AML-193 (cell line): ENCODE measurements at places on chromosomes 2 and 18.
A peak's percentile ranks its signal among the peaks of the same experiment; 100 is the strongest.

DNA sequence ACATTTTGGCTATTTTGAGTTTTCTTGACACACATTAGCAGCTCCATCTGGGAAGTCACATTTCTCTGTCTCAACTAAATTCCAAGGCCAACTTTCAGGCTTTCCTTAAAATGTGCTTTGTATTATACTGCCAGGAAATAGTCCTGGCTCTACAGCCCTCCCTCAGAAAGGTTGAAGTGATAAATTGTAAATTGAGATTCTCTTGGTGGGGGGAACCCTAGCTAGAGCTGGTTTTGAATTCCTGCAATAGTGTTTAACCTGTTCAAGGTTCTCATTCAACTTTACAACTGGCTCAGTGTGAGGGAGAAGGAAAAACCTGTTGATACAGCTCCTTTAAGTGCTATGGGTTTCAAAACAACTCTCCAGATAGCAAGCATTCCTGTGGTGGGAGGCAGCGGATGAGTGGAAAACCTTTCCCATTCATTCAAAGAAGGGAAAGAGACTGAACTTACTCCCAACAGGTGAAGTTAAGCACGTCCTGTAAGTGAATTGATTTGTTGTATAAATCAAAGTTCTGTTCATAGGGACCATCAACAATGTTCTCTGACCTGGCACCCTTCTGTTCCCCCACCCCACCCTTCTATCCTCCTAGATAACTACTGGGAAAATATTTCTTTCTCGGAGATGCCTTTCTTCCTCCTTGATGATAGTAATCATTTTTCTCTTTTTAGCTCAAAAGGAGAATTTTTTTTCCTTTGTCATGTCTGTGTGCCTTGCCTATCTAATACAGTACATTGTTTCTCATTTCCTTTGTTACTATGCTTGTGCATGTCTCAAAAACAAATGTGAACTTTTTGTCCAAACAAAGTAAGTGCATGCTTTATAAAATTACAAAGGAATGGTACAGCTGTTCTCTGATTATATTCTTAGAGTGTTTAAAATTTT lies 44.2 kb upstream of the SLC39A10 start:
- DNase-seq, result no peak

- no peak for DNase-seq
Measured at GRCh38 chr2:142824756-142825155, 52.7 kb upstream of the KYNU start.

GRCh38 chr2:235063471-235063961 lies 111.7 kb downstream of the SH3BP4 start:
- DNase-seq, result no peak

- no peak for DNase-seq
Measured at GRCh38 chr18:48862678-48863270, 88.0 kb downstream of the SMAD7 start.

- DNase-seq, result no peak
Measured at GRCh38 chr2:183207110-183207509, 82.9 kb downstream of the NUP35 start.

GRCh38 chr2:21118302-21118920 lies 5.4 kb upstream of the TDRD15 start:
- DNase-seq, result peak; percentile 59

DNA sequence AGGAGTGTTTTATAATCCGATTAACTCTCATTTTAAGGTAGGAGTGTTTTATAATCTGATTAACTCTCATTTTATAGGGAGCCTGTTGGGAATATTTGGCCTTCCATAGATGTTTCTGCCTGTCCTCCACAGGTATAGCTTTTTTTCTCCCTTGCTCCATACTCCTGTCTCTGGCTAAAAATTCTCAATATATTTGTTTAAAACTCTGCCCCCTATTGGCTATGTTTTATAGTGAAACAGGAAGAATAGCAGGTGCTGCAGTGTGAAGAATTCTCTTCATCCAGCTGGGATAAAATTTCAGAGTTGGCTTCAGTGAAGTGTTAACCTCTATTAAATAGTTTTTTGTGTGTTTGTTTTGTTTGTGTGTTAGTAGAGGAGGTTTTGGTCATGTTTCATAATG lies 1046.0 kb upstream of the TMEFF2 start:
- DNase-seq, result no peak

GRCh38 chr2:127185705-127186104 lies 34.4 kb downstream of the CYP27C1 start:
- no peak for DNase-seq

GRCh38 chr2:61433606-61434005 lies 37.3 kb downstream of the USP34 start:
- DNase-seq, result no peak

DNA sequence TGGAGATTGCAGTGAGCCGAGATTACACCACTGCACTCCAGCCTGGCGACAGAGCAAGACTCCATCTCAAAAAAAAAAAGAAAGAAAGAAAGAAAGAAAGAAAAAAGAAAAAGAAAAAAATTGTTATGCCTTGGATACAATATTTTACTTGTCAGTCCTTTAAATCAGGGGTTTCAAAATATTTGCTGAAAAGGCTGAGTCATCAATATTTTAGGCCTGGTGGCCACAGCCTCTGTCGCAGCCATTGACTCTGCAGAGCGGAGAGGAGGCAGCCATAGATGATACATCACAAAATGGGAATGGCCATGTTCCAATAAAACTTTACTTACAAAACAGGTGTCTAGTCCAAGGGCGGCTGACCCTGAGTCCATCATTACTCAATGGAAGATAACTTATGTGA lies 314.8 kb upstream of the SALL3 start:
- no peak for DNase-seq

GRCh38 chr18:3454365-3455089 lies 4.6 kb downstream of the TGIF1 start:
- peak; percentile 62 for DNase-seq

DNA sequence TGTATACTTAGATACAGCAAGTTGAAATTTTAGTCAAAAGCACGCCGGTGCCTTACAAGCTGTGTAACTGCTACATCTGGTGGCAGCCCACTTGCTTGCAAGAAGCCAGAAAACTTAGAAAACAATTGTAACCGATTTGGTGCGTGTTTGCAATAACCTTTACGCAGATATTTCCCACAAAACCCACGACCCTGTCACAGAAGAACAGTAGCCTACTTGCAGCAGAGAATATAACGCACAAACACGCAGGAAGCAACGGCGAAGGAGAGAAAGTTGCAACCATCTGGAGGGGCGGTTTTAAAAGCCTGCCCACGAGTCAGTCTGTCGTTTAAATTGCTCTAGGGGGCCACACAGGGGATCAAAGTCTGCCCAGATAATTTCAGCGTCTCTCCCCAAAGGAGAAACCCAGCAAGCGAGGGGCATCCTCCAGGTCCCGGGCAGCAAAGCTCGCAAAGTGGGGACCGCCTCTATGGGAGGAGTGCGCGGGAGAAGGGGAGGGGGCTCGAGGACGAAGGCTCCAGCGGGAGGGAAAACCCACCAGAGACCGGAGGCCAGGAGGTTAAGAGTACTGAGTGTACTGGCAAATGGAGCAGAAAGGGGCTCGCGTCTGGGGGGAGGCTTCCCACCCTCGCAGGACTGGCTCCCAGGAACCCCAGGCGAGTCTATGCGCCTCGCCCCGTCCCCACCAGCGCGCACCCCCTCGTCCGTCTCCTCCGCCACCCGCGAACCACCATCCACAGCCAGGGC lies 1.1 kb downstream of the TLK1 start:
- DNase-seq, result no peak

GRCh38 chr2:237457388-237457941 lies 29.6 kb upstream of the MLPH start:
- DNase-seq, result no peak

DNA sequence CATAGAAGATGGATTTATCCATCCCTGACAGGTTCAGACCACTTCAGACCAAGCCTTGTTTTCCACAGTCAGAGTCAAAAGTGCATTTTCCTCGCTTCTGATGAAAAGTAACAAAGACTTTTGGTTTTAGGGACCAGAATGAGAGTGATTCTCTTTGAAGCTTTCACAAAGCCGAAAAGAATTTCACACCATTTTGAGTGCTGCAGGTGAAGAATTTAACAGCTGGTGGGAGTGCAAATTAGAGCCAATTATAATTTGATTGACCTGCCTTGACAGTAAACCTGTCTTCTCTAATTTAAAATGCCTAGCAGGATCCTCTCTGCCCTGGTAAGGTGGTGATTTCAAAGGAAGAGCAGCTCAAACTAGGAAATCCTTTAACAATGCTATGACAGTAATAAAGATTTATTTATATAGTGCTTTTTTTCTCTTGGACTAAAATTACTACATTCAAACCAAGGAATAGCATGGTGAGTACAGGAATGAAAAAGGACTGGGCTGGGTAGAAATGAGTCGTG lies 241.6 kb downstream of the HRH4 start:
- no peak for DNase-seq

- DNase-seq, result no peak
Measured at GRCh38 chr18:78169174-78169864, 810.3 kb upstream of the SALL3 start.

- no peak for DNase-seq
Measured at GRCh38 chr18:7958897-7959146, 391.7 kb downstream of the PTPRM start.

GRCh38 chr2:177141866-177142265 lies 70.7 kb upstream of the HNRNPA3 start:
- no peak for DNase-seq

DNA sequence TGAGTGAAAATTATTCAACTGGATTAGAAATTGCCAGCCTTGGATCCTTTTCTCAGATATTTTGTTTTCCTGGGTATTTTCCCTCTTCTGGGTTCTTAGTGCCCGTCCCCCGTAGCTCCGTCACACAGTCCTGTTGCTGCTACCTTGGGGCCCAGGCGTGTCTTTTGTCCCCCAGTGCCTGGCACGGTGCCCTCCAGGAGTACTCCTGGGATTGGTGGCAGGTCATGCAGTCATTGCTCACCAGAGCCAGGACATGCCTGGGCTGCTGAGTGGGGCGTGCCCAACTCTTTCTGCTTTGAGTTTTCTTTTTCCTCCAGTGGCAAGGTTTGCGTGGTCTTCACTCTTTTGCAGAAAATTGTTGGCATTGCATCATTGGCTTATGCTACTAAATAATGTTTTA lies 275.2 kb downstream of the AGAP1 start:
- DNase-seq, result no peak

DNA sequence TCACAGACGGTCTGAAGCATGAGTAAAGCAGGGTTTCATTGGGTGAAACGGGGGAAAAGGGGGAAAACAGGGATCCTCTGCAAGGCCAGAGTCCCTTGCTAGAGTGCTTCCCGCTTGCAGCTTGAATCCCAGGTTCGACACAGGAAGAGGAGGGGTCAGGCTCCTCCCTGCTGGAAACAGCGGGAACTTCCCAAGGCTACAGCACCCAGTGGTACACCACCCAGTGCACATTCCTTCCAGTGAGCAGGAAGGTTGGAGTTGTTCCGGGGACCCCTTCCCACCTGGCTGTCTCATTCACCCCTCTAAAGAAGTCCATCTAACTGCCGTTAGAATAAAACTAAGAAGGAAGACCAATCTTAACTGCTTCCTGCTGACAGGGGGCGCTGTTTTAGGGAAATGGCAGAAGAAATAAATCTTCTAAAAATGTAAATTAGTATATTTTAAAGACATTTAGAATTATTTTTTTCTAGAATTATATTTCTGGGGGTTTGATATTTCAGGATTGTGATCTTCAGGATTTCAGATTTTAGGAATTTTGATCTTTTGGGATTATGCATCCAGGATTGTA lies 230.9 kb downstream of the RBM43 start:
- DNase-seq, result no peak

DNA sequence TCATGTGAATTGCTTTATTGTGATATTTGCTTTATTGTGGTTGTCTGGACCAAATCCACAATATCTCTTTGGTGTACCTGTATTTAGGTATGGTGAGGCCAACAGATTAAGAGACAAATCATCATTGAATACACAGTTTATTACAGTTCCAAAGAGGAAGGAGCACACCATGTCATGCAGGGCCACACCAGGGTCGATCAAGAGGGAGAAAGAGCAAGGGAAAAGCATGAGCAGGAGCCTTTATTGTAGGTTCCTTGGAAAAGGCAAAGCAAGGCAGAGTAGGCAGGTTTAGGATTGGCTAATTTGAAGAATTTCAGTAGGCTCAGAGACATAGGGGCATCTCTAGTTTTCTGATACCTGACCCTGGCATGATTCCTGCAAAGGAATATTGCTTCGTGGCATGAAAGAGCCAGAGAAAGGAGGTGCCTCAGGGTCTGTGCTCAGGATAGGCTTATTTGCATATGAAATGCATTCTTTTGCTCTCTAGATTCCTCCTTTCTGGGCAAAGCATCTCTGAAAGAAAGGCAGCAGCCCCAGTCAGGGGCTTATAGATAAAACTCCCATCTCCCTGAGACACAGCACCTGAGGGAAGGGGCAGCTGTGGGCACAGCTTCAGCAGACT lies 214.2 kb upstream of the ERBB4 start:
- DNase-seq, result no peak

DNA sequence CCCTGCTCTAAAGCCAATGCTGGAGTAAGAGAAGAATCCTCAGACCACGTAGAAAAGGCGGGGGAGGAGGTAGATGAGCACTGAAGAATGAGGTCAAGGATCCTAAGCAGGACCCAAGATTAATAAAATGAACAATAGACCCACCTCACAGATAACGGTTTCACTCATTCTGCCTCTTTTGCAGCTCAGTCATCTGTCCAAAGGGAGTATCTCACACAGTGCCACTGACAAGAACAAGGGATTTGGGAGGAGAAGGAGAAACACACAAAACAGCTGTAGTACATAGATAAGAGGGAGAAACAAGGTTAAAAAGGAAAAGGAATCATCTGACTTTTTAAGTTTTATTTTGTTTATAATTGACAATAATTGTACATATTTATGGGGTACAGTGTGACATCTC lies 30.9 kb upstream of the SULT1C4 start:
- DNase-seq, result no peak

- peak; percentile 20 for DNase-seq
Measured at GRCh38 chr2:219362524-219363164, 25.1 kb downstream of the DNPEP start.

- no peak for DNase-seq
Measured at GRCh38 chr18:36294031-36294430, 3.5 kb upstream of the FHOD3 start.

GRCh38 chr2:137879121-137879520 lies 85.2 kb upstream of the HNMT start:
- no peak for DNase-seq

DNA sequence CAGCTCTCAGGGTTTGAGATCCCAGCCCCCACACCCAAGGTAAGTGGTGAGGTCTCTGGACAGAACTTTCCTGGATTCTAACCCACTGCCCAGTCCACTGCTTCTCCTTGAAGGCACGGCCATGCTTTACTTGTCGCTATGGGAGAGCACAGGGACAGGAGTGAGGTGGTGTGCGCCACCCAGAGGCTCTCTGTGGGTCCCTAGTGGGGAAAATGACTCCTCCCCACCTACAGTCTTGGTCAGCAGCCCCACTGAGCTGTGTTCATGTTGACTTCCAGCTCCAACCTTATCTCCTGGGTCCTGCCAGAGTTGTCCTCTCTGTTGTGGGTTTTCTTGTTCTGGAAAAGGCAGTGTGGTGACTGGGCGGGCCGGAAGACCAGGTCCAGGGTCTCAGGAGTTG lies 11.1 kb downstream of the TET3 start:
- no peak for DNase-seq

DNA sequence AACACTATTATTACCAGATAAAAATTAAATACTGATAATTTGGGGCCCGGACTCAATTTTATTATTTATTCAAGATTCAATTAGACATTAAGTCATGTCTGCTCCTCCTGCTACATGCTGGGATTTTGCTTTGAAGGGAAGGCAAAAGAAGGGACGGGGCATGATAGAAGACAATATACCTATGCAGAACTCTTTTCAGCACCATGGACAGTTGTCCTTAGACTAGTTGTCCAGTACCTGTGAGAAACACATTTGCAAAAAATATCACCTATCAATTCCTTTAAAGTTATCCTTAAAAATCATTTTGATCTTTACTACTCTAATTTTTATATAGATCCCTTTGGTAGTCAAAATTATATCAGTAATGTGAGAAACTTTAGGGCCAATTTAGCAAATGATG lies 100.2 kb upstream of the SULT1C3 start:
- no peak for DNase-seq

GRCh38 chr2:8367833-8368232 lies 314.0 kb upstream of the ID2 start:
- DNase-seq, result no peak
